Cardiac fibroblast (primary cell): ENCODE measurements at places on chromosomes 7 and 10.

GRCh38 chr10:8245131-8245813, 190.8 kb downstream of the GATA3 start:
- DNase-seq: no peak

- no peak for DNase-seq
Observed at GRCh38 chr10:132570771-132571649, 33.4 kb downstream of the INPP5A start.

- no peak for DNase-seq
Observed at GRCh38 chr7:50937727-50938126, 155.0 kb upstream of the GRB10 start.

GRCh38 chr10:63421591-63421990, 44.2 kb downstream of the JMJD1C start:
- DNase-seq: no peak

DNA sequence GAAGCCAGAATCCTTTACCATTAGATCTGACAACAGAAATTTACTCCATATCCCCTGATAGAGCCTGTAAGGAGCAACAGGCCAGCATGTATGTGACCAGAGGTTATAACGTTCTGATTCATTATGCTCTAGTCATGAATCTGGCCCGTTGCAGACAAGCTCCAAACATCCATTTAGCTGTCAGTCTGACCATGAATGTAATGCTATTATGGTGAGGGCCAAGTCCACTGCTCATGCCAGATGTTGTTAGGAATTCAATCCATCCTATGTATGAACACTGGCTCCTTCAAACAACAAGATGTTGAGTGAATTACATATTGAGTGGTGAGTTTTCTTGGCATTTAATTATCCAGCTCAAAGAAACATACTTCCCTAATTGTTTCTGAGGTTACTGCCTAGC, 610.1 kb upstream of the ANKRD30A start:
- no peak for DNase-seq

GRCh38 chr10:33252794-33253203, 81.7 kb downstream of the NRP1 start:
- peak; percentile 74 for DNase-seq

GRCh38 chr7:55349121-55349520, 16.0 kb upstream of the LANCL2 start:
- no peak for DNase-seq

DNA sequence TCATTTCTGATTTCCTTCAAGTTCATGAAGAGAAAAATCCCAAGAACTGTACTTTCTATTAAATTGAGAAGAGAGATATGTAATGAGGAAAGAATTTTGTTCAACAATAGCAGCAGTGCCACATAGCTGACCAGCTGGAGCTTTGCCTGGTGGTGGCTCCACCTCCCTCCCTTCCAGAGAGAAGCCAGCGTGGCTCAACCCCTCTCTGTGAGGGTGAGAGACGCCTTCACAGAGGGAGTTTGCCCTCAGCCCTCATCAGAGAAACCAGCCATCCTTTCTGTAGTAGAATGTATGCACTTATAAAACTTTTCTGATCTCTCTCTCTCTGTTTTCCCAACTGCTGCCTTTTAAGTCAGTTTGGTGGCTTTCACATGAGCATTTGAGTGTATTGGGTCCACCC, 20.5 kb upstream of the COL1A2 start:
- DNase-seq: peak; percentile 96

DNA sequence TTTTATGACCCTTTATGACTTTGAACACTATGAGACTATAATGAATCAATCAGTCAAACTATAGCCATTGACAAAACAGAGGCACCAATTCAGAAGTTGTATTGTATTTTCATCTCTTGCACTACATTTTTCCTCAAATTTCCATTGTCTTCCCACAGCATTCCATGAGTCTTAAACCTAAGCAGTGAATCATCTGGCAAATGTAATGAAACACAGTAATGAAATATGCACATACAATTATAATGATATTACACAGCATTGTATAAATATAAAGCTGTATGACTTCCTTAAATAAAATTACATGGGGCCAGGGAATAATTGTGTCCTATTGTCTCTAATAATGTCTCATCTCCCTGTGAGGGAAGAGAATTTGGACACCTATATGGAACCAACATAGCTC, 45.0 kb downstream of the VWDE start:
- no peak for DNase-seq

DNA sequence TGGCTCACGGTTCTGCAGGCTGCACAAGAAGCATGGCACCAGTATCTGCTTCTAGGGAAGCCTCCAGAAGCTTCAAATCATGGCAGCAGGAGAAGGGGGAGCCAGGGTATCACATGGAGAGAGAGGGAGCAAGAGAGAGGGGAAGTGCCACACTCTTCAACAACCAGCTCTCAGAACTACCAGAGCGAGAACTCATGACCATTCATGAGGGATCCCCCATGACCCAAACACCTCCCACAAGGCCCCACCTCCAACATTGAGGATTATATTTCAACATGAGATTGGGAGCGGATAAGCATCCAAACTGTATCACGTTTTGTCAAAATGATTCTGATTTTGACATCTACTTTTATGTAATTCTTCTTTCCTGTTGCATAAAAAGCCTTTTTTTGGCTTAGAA, 38.5 kb downstream of the CREM start:
- no peak for DNase-seq

GRCh38 chr7:29282819-29283414, 88.3 kb downstream of the CHN2 start:
- DNase-seq: no peak

DNA sequence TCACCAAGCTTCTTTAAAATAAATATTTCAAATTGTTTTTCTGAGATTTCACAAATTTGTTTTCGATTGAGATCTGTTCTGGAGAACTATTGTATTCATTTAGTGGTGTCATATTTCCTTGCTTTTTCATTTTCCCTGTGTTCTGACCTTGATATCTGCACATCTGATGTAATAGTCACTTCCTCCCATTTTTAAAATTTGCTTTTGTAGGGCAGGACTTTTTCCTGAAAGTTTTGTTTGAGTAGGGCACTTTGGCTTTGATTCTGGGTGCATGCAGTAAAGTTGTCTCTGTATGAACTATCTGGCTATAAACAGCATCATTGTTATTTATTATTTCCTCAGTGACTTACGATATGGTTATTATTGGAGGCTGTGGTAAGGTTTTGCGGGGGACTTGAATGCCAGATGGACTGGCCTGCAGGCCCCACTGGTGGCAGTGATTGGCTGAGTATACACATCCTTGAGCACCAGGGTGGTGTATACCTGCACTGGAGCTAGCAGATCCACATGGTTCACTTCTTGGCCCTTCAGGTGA, 83.6 kb downstream of the CSTF2T start:
- DNase-seq: peak; percentile 24

DNA sequence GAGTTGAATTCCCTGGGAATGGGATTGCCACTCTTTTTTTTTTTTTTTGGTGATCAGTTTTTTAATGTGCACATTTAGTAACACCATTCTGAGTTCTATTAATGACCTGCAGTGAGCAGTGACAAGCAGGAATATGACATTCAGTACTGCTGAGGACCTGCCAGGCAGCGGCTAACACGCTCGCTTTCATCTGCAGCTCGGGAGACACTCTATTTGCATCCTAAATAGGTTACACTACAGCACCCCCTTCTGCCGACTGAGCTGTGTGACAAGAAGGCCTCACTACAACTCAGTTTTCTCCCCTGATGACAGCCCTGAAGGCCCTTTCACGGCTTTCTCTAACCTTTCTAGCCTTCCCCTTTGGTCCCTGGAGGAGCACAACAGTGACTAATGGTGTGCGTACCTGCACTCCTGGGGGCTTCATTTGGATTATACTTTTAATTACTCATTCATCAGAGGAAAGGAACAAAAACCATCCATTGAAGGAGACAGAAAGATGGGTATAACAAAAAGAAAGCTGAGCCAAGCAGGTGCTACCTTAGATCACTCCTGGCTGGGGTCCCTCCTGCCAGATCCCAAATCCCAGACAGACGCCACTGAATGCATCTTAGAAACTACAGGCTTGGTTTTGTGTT, 872.4 kb downstream of the LRMDA start:
- DNase-seq: peak; percentile 88

DNA sequence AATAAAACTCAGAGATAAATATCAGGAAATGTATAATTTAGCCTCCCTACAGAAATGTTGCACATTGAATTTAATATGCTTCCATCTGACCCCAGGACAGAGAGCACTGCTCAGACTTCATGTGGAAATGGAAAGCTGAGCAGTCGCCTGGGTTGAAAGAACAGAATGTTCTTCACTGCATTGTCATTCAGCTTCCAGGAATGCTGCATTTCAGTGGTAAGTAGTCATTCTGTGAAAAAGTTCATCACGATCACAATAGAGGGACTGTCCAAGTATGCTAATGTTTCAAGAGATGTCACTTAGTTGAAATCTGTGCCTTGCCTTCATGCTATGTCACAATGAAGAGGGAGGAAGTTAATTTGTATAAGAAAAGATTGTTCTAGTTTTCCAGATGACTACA, 147.3 kb downstream of the NRCAM start:
- DNase-seq: peak; percentile 85
